ENCODE measurements at places on chromosomes 6 and 20. TPM values are rescaled to one million over a fixed set of nuclear protein-coding genes. Genes with fewer than 3 reads are reported as not detected.
A peak's percentile ranks its signal among the peaks of the same experiment; 100 is the strongest.

GRCh38 chr20:4962241-4962855 lies 39.0 kb downstream of the SLC23A2 start:
- peak; percentile 9 for DNase-seq

The FIG4 gene
- 12.0 TPM for total RNA-seq

DNA sequence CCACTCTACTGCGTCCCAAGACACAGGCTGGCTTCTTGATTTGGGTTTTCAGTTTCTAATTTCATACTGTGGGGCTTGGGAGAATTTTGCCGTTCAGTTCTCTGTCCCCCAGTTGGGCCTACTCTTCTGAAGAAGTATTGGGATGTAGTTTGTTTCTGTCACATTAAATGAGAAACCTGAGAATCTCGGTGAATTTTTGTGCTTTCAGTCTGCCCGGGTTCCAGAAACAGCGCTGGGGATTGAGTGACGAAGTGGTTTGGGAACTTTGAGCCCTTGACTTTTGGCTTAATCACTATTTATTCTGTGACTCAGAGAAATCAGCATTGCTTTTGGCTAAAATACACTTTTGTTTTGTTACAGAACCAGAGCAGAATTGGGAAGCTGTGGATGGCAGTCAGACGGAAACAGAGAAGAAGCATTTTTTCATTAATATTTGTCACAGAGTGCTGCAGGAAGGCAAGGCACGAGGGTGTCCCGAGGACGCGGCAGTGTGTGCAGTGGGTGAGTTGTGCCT lies 74.0 kb downstream of the IGF2R start:
- peak; percentile 72 for DNase-seq

GRCh38 chr6:167910007-167910406 lies 83.3 kb downstream of the AFDN start:
- DNase-seq: no peak
